ENCODE measurements at places on chromosomes 13 and 19. TPM values are rescaled to one million over a fixed set of nuclear protein-coding genes. Genes with fewer than 3 reads are reported as not detected.
A peak's percentile ranks its signal among the peaks of the same experiment; 100 is the strongest.

DNA sequence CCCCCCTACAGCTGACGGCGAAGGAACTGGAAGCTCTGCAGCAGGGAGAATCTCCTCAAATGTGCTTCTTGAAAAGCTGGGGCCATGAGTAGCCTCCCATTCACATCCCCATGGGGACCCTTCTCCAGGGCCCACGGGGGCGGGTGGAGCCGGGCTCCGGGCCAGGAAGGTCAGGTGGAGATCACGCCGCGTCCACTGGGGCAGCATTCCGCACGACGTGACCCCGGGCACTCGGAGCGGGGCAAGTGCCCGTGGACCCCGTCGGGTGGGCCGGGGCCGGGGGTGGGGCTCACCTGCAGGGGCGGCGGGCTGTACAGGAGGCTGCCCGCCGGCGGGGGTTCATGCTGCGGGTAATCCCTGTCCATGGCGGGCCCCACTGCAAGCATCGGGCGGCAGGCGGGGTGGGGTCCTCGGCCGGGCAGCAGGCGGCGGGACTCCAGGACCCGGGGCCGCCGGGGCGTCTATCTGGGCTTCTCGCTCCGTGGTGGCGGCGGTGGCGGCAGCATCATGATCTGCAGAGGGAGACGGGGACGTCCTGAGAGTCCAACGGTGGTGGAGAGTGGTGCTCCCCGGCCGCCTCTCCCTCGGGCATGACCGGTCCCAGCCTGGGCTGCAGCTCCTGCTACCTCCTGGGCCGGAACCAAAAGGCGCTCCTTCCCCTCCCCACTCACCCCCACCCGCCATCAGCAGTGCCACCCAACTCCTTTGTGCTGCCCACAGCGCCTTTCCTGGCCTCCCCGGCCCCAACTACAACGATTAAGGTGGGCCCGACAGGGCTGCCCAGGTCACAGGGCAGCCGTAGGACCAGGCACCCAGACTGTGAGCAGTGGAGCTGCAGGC is 20.0 kb downstream of the SBNO2 start:
- no peak overlapping the region for H3K4me3 ChIP-seq
- H3K27ac ChIP-seq = no peak overlapping the region
- H3K27me3 ChIP-seq = no peaks in the 10 kb centered on the region
- no peaks in the 10 kb centered on the region for H3K4me1 ChIP-seq
- peaks cover 43% of the 10 kb centered on the region for H3K36me3 ChIP-seq

GRCh38 chr13:104740641-104741222 is 1674.5 kb upstream of the SLC10A2 start:
- H3K27me3 ChIP-seq = no peaks in the 10 kb centered on the region
- H3K4me3 ChIP-seq = no peak overlapping the region
- H3K36me3 ChIP-seq = no peaks in the 10 kb centered on the region
- no peak overlapping the region for H3K27ac ChIP-seq
- no peak for DNase-seq

GRCh38 chr19:35033067-35034004 is 3.1 kb downstream of the SCN1B start:
- no peak for DNase-seq
- H3K27me3 ChIP-seq = peaks cover 3% of the 10 kb centered on the region
- H3K4me1 ChIP-seq = peaks cover 16% of the 10 kb centered on the region
- H3K27ac ChIP-seq = no peak overlapping the region
- no peak overlapping the region for H3K4me3 ChIP-seq
- H3K36me3 ChIP-seq = no peaks in the 10 kb centered on the region

GRCh38 chr13:40469581-40470310 is 196.7 kb downstream of the FOXO1 start:
- H3K27me3 ChIP-seq = no peaks in the 10 kb centered on the region
- no peak overlapping the region for H3K27ac ChIP-seq
- DNase-seq = no peak
- peaks cover 2% of the 10 kb centered on the region for H3K4me1 ChIP-seq

- peaks cover 60% of the 10 kb centered on the region for H3K36me3 ChIP-seq
- peak; percentile 37 for DNase-seq
- peak overlapping the region; percentile 79 for H3K27ac ChIP-seq
- H3K4me1 ChIP-seq = peaks cover 25% of the 10 kb centered on the region
- H3K27me3 ChIP-seq = no peaks in the 10 kb centered on the region
Observed at GRCh38 chr19:5690955-5691821, 1.1 kb downstream of the RPL36 start.

Gene ZNF763
- not detected for total RNA-seq

DNA sequence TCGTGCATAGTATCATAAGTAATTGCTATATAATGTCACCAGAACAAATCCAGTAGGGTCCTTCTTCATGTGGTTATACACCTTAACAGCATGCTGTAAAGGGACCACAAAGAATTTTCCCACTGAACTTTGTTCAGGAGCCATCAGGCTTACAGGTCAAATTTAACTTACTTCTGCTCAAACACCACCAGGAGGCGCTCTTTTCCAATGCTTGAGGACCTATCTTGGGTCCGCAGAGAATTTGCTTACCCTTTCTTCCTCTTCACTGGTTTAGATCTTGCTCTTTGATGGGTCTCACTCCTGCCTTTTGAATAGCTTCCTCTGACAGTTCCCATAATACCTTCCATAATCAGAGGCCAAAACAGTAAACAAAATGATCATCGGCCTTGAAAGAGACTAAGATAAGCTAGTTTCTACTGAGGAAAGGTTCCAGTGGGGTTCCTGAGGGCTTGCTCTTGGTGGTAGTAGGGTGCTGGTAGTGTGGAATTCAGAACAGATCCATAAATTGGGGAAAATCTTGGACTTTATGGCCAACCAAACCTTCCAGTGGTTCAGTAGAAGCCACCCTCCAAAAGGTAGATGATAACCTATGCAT is 37.4 kb downstream of the SCGB2B2 start:
- DNase-seq = peak; percentile 31
- H3K27me3 ChIP-seq = no peaks in the 10 kb centered on the region
- no peaks in the 10 kb centered on the region for H3K36me3 ChIP-seq
- H3K4me1 ChIP-seq = no peaks in the 10 kb centered on the region
- H3K4me3 ChIP-seq = no peak overlapping the region

Gene TEX29
- 0.82 TPM for total RNA-seq

GRCh38 chr19:56341948-56342347 is 27.3 kb upstream of the ZSCAN5A start:
- H3K4me1 ChIP-seq = no peaks in the 10 kb centered on the region
- H3K27me3 ChIP-seq = no peaks in the 10 kb centered on the region
- DNase-seq = no peak
- no peak overlapping the region for H3K27ac ChIP-seq
- H3K36me3 ChIP-seq = no peaks in the 10 kb centered on the region

DNA sequence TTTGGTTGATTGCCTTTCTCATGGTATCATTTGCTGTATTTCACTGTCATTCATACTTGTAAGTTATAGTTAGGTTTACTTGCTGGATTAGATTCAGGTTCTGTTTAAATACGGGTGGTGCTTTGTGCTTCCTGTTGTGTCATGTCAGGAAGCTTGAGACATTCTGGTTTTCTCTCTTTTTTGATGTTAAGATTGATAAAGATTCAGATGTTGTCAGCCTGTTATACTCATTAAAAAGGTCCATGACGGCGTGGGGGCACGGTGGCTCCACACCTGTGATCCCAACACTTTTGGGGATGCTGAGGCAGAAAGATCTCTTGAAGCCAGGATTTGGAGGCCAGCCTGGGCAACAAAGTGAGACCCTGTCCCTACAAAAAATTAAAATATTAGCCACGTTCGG is 45.7 kb downstream of the NAA16 start:
- no peak overlapping the region for H3K4me3 ChIP-seq
- no peaks in the 10 kb centered on the region for H3K27me3 ChIP-seq
- H3K36me3 ChIP-seq = peaks cover 55% of the 10 kb centered on the region
- no peak for DNase-seq

- H3K27me3 ChIP-seq = no peaks in the 10 kb centered on the region
- DNase-seq = no peak
- no peak overlapping the region for H3K4me3 ChIP-seq
- no peaks in the 10 kb centered on the region for H3K4me1 ChIP-seq
- no peak overlapping the region for H3K27ac ChIP-seq
- no peaks in the 10 kb centered on the region for H3K36me3 ChIP-seq
Observed at GRCh38 chr13:76917095-76917494, 30.9 kb upstream of the KCTD12 start.

DNA sequence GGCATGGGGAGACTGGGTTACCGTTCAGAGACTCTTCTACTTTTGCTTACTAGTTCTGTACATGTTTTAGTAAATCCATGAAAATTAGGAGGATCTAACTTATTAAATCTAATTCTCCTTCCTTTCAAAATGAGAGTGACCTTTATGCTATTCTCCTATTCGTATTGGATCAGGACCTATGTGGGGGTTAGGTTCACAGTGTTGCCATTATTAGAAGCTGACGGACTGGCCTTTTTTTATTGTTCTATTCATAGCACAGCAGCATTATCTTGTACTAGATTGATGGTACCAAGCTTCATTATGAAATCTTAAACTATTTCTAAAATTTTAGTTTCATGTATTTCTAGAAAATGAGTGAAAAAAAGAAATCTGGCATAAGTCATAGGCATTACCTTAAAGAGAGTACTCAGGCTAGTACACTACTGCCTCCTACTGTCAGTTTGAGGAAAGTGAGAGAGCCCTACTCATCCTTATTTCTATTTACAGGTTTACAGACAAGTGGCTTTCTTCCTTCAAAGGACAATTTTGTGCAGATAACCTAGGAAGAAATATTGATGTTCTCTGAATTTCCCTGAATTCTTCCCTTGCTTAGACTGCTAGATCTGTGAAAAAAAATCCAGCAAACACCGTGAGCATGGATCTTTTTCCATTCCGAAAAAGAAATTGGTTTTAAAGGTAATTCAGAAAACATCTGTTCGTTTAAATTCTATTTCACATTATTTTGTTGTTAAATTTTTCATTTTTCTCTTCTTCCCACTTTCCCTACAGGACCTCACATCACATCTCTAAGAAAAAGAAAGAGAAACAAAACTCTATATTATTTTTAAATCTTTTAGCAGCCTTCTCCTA is 485.5 kb downstream of the DIAPH3 start:
- no peak overlapping the region for H3K27ac ChIP-seq
- no peak for DNase-seq
- no peak overlapping the region for H3K4me3 ChIP-seq
- no peaks in the 10 kb centered on the region for H3K4me1 ChIP-seq
- no peaks in the 10 kb centered on the region for H3K27me3 ChIP-seq

Gene LILRA1
- total RNA-seq = not detected

Gene CASP14
- not detected for total RNA-seq

Gene ZNF724
- total RNA-seq = 6.0 TPM

DNA sequence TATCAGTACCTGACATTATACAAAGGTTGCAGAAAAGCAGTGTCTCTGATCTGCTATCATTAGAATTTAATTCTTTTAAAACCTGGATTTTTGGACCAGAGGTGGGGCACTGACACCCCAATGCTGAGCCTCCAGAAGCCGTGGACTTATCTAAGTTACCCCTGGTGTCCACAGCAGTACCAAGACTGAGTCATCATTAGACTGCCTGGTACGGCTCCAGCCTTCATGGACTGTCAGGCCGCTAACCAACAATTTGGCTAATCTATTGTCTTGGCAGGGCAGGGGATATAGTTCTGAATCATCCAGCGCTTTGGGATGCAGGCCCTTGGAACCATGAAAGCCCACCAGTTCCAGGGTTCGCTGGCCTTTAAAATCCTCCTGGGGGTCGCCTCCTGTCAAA is 78.3 kb downstream of the TSHZ3 start:
- peaks cover 14% of the 10 kb centered on the region for H3K36me3 ChIP-seq
- H3K4me1 ChIP-seq = no peaks in the 10 kb centered on the region
- H3K27me3 ChIP-seq = no peaks in the 10 kb centered on the region
- no peak overlapping the region for H3K4me3 ChIP-seq

GRCh38 chr13:44155422-44156293 is 218.0 kb upstream of the SERP2 start:
- no peak for DNase-seq
- H3K36me3 ChIP-seq = no peaks in the 10 kb centered on the region
- H3K27ac ChIP-seq = no peak overlapping the region
- no peaks in the 10 kb centered on the region for H3K27me3 ChIP-seq

- no peaks in the 10 kb centered on the region for H3K27me3 ChIP-seq
- H3K4me3 ChIP-seq = no peak overlapping the region
- H3K4me1 ChIP-seq = no peaks in the 10 kb centered on the region
- no peaks in the 10 kb centered on the region for H3K36me3 ChIP-seq
Observed at GRCh38 chr19:43354305-43354627, 780 bp downstream of the CD177 start.

- no peak overlapping the region for H3K4me3 ChIP-seq
- H3K27me3 ChIP-seq = no peaks in the 10 kb centered on the region
- peaks cover 74% of the 10 kb centered on the region for H3K36me3 ChIP-seq
- peak; percentile 52 for DNase-seq
Observed at GRCh38 chr13:110309661-110310524, 2.8 kb downstream of the COL4A2 start.

DNA sequence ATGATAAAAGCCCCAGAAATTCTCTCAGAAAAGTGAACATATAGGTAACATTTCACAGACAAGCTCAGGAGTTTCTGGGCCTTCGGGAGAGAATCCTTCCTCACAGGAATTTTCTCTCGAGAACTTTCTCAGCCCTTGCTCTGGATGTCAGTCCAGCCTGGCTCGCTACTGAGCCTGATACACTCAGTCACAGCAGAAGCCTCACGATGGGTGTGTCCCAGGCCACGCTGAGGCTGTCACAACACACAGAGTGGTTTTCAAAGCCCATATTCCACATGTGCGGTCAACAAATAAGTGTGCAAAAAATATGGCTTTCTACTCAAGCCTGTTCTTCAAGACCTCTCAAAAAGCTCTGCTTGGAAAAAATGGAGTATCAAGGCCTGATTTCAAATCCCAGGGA is 31.5 kb upstream of the MEDAG start:
- DNase-seq = no peak
- no peaks in the 10 kb centered on the region for H3K36me3 ChIP-seq
- H3K4me1 ChIP-seq = peaks cover 39% of the 10 kb centered on the region
- H3K27ac ChIP-seq = no peak overlapping the region
- H3K4me3 ChIP-seq = no peak overlapping the region

Gene SIGLEC6
- not detected for total RNA-seq

Gene KLK4
- not detected for total RNA-seq

- H3K4me1 ChIP-seq = peaks cover 4% of the 10 kb centered on the region
- no peaks in the 10 kb centered on the region for H3K36me3 ChIP-seq
- peaks cover 67% of the 10 kb centered on the region for H3K27me3 ChIP-seq
- H3K27ac ChIP-seq = no peak overlapping the region
Observed at GRCh38 chr19:41935760-41936415, 7.6 kb upstream of the ERFL start.

GRCh38 chr13:64020126-64020525 is 2604.5 kb upstream of the PCDH20 start:
- H3K4me1 ChIP-seq = no peaks in the 10 kb centered on the region
- H3K27ac ChIP-seq = no peak overlapping the region
- H3K27me3 ChIP-seq = no peaks in the 10 kb centered on the region
- no peak for DNase-seq
- H3K36me3 ChIP-seq = no peaks in the 10 kb centered on the region

GRCh38 chr19:17716309-17716929 is 2.9 kb upstream of the MAP1S start:
- H3K27ac ChIP-seq = no peak overlapping the region
- H3K36me3 ChIP-seq = peaks cover 10% of the 10 kb centered on the region
- H3K4me3 ChIP-seq = no peak overlapping the region
- no peaks in the 10 kb centered on the region for H3K27me3 ChIP-seq
- peaks cover 25% of the 10 kb centered on the region for H3K4me1 ChIP-seq

Gene NANOS3
- total RNA-seq = 0.50 TPM

Gene VSTM2B
- total RNA-seq = not detected
